GM23248 (cell line): ENCODE measurements at places on chromosomes 1 and 21.

DNA sequence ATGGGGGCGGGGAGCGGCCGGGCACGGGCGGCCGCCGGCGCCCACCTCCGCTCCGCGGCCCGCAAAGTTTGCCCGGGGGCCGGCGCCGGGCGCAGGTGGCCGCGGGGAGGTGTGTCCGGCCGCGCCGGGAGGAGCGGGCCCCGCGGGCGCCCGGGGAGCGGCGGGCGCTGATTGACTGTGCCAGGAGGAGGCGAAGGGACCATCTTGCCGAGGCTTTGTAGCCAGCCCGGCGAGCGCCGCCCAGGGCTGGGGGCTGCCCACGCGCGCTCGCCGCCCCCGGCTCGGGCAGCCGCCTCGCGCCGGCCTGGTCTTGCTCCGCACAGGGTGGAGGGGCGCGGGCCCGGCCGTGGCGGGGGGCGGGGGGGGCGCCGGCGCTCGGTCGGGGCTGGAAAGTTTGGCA lies 432 bp downstream of the EPHB2 start:
- DNase-seq: peak; percentile 44

DNA sequence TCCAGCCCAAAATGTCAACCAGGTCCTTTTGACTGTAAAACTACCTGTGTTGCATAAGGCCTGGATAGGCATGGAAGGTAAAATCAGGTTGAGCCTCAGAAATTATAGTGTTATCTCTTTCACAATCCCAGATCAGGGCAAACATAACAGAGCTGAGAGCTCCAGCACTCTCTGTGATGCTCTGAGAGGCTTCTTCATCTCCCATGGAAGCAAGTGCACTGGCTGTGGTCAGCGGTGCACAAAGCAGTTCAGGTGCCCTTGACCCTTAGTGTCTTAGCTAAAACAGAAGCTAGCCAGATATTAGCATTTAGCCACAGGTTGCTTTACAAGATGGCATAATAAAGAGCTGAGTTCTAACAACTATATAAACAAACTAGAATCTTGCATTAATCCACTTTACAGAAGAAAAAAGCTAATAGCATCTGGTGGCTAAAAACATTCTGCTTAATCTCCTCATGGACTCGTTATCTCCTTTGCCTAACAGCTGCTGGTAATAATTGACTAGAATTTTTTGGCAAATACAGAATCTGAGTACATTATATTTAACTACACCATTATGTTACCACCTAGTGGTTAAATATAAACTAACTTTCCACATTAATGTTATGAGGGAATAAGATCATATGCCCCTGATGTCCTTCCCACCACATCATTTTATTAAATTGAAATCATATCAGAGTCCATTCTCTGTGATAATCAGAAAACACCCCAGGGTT lies 25.6 kb upstream of the POGK start:
- no peak for DNase-seq

- no peak for DNase-seq
These were observed 24.5 kb downstream of the SPATA45 start for GRCh38 chr1:212822956-212823355.

DNA sequence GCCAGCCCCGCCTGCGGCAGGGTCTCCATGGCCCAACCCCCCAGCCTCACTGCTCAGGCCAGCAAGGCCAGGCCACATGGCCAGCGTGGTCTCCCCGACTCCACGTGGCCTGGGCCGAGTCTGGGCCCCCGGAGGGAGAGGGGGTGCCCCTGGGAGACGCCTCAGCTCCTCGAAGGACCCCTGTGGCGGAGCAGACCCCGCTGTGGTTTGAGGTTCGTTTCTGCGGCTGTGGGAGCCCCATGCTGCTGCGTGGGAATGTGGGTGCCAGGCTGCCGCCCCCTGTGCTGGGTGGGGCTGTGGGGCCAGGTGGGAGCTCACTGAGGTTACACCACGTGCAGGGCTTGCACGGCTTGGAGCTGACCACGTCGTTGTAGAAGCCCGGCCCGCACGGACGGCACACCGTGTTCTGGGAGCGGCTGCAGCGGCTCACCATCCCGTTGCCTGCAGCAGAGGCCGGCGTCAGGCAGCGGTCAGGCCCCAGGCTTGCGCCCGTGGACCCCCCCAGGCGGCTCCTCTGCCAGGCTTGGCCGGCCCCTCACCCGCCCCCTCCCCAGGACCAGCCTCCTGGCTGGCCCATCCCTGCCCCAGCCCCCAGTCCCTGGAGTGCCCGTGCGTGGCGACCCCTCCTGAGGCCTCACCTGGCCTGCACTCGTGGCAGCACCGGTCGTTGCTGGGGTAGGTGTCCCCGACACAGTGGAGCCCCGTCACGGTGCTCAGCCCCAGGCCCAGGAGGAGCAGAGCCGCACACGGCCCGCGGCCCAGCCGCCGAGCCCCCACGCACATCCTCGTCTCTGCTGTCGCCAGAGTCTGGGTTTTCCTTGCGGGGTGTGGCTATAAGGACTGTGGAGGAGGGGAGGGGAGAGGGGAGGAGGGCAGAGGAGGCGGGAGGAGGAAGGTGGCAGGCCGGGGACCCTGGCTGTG lies at the start of gene TNFRSF4:
Gene TNFRSF4, minus strand, starts transcription at position 809 of the 921 bp plus-strand sequence. Its CDS starts 26 bp downstream, at position 783.
- DNase-seq: no peak

GRCh38 chr1:24928689-24929397 lies 1.2 kb downstream of the RUNX3 start:
- DNase-seq: peak; percentile 46

DNA sequence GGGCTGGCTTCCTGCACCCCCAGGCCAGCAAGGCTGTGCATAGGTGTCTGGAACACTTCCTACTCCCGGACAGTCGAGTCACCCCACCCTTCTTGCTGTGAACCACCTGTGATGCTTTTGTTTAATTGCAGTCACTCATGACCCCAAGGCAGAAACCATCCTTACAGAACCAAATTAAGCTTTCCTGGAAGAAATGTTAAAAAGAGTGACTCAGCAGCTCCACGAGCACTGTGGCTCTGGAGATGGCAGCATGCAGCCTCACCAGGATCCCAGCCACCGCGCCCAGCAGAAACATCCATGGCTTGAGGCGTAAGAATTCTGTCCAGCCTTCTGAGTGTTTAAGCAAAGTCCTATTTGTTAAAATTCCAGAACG lies 28.8 kb downstream of the SNAP47 start:
- peak; percentile 46 for DNase-seq

DNA sequence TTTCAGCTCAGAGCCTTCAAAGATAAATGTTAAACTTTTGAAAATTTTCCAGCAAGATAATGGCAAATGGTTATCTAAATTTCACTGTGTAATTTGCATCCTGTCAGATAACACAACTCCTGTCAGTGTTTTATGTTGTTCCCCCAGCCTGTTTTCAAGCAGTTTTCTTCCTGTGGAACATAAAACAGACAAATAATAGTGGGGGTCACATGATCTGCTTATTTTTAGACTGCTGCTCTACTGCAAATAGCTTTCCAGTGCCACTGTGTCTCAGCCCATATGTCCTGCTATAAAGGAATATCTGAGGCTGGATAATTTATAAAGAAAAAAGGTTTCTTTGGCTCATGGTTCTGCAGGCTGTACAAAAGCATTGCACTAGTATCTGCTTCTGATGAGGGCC lies 32.2 kb downstream of the FMO3 start:
- DNase-seq: no peak

- no peak for DNase-seq
These were observed 26.8 kb downstream of the SZRD1 start for GRCh38 chr1:16393570-16394521.

- no peak for DNase-seq
These were observed 14.7 kb downstream of the ZMPSTE24 start for GRCh38 chr1:40272653-40273213.

- peak; percentile 56 for DNase-seq
These were observed 62.5 kb downstream of the TMCO4 start for GRCh38 chr1:19737104-19737825.

DNA sequence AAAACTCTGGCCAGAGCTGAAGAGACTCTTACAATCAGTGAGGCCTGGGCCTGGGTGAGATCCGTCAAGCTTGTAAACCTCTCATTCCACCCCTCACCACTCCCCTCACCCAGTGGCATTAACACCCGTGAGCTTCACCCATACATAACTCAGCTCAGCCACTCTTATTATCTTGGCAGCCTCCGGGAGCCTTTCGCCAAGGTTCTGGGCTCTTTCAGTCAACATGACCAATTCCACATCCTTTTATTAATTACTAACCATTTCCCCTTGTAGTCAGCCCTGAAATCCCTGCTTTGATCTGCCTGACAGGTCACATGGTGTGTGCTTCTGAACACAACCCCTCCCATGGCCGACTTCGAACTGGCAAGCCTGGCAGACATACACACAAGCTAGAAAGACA lies 134.8 kb downstream of the SETD4 start:
- peak; percentile 43 for DNase-seq

DNA sequence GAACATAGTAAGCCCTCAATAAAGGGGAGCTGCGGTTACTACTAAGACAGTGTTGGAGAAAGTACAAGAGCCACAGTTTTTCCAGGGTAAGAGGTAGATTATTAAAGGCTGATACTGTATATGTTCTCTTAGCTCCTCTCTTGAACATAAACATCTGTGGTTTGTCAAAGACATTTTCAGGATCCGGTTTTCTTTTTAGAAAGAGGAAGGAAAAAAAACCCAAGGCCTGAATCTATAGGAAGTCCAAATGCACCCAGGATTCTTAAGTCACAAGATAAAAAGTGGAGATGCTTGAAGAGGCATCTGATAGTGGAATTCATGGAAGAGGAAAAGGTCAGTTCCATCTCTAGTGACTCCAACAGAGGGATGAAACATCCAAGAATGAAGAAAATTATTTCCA lies 24.6 kb upstream of the SLC45A3 start:
- DNase-seq: no peak

GRCh38 chr1:12697397-12697796 lies 18.5 kb upstream of the AADACL3 start:
- peak; percentile 70 for DNase-seq

DNA sequence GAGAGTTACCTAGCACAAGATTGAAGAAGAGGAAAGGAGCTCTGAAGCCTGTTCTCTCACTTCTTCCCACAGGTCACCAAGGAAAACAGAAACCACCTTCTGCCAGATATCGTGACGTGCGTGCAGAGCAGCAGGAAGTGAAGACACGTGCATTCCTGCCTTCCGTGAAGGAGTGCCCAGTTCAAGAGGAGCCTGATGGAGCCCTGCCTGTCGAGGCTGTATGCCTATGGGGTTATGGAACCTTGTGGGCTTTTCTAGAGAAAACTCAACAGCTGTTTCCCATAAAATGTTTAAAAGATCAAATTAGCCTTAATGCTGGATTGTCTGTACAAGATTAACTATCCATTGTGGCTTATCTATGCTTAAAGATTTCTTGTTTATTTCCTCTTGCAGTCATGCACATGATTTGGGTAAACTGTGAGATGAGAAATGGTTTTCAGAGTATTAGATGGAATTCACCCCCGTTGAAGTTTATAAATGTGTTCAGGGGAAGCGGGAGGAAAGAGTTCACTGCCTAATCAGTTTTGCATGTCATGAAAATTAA lies 27.8 kb downstream of the NTPCR start:
- DNase-seq: no peak

DNA sequence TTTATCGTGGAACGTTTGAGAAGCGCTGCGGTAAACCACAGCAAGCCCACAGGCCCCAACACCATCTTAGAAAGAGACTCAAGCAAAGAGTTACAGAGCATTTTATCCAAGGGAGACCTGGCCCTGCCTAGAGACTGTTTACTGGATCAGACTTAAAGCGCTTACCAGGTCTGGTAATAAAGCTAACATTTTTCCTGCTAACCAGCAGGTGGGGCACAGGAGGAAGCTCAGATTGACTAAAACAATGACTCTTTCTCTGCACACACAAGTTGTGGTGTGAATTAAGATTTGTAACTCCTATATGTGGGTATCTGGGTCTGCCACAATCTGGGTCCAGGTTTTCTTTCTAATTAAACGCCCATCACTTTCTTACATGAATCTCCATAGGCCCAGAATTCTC lies 136.5 kb upstream of the ETS2 start:
- DNase-seq: peak; percentile 66

- DNase-seq: peak; percentile 65
These were observed 19.6 kb upstream of the ZNF648 start for GRCh38 chr1:182080955-182081582.
